ENCODE measurements at places on chromosomes 1 and 21.

DNA sequence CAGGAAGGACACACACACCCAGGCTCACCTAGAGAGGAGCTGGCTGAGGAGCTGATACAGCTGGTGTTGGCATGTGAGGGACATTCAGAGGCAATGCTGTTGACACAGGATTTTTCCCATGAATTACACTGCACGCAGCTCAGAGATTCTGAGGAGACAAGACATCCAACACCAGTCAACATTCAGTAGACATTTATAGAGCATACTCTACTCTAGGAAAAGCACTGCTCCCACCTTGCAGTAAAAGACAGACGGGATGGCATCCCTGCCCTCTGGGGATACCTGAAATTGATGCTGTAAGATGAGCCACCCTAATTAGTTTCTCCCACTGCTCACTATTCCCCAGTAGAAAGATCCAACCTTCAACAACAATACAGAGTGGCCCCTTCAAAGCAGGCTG is 5.1 kb downstream of the LYPD8 start:
- no peak for DNase-seq

DNA sequence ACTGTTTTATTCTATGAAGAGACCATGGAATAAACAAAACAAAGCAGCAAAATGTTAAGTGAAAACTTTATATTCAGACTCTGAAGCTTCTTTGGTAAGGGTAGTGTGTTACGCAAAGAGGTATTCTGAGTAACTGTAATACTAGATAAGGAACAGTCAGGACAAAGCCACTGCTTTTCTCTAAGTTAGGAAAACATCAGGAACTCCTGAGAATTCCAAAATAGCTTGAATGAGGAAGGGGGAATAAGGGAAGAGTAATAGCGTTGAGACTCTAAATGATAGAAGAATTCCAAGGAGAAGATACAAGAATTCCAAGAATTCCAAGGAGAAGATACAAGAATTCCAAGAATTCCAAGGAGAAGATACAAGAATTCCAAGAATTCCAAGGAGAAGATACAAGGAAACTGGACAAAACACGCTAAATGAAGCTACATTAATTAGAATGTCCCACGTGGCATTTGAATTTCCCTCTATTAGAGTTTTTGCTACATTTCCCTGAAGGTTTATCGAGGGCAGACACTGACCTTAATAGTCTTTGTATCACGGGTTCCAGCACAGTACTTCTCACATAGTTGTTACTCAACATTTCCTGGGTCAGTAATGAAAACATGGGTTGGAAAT is 71.5 kb downstream of the SMYD3 start:
- no peak for DNase-seq

- no peak for DNase-seq
Observed at GRCh38 chr1:21257431-21258135, 32.7 kb downstream of the ECE1 start.

- DNase-seq: peak; percentile 76
Observed at GRCh38 chr1:159266832-159267231, 35.3 kb upstream of the FCER1A start.

DNA sequence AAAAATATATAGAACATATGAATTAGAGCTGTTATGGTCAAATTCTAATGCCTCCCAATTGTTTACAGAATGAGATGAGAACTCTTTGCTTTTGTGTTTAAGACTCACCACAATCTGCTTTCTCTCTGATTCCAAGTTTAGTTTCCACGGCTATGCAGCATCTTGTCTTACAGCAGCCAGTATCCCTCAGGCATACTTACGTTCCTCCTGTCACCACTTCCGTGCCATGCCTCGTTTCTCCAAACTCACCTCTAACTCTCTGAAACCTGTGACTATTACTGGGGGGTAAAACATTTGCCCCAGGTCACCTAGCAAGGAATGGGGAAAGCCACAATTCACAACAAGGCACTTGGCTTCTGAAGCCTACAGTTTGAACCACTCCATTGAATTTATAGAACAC is 192.8 kb upstream of the NRIP1 start:
- no peak for DNase-seq

DNA sequence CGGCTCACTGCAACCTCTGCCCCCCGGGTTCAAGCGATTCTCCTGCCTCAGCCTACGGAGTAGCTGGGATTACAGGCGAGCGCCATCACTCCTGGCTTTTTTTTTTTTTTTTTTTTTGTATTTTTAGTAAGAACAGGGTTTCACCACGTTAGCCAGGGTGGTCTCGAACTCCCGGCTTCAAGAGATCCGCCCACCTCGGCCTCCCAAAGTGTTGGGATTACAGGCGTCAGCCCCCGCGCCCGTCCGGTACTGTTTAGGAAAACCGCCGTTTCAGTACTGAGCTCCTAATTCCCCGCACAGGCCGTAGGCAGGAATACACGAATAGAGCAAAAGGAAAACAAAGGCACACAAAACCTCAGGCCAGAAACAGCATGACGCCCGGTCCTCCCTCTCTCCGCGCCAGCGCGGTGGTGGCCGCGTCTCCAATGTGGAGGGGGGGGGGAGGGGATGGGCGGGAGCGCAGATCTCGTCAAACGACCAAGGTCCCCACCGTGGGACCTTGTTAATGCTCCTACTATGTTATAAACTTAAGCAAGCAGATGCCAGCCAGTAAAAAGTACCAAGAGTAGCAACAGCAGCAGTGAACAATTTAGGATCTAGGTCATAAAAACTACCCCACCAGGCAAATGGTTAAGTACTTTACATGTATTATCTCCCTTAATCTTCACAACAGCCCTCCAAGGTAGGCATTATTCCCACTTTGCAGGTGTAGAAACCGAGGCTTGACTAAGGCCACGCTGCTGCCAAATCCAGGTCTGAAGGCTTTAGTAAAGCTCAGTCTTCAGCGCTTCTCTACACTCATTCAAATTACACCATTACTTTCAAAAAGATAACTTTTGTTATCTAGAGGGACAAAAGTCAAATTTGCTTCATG is 648 bp upstream of the ADAR start:
- DNase-seq: peak; percentile 65

GRCh38 chr21:40829308-40829707 is 17.6 kb downstream of the DSCAM start:
- no peak for DNase-seq

DNA sequence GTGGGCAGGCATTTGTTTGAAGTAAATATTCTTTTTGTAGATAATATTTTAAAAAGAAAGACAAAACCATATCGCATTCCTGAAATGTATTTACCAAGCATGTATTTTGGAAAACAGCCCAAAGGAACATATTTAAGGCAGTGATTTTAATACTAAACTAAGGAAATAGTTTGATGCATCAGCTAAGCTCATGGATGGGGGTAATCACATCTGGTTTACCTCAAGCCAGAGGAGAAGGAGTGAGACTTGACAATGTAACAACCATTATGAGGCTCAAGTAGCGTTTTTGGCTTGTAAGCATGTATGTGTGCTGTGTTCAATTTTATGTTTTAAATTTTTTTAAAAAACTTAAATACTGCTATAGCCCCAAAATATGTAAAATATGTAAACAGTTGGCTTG is 390.5 kb downstream of the DISC1 start:
- DNase-seq: no peak

DNA sequence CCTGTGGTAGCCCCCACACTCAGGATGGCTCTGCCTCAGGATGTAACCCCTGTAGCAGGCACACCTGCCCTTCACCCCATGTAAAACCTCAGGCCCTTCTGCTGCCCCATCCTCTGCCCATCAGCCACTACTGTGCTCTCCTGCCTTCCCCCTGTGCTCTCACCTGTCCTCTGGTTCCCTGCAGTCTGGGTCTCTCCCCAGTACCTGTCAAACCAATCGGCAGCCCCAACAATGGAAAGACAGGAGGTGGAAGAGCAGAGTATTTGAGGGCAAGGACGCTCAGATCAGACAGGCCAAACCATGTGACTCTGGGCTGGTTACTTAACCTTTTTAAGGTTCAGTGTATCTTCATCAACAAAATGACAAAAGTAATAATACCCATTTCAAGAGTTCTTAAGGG is 30.9 kb downstream of the SMIM12 start:
- no peak for DNase-seq

- DNase-seq: no peak
Observed at GRCh38 chr1:1127551-1128451, 11.9 kb upstream of the C1orf159 start.

- no peak for DNase-seq
Observed at GRCh38 chr1:84347932-84348555, 46.5 kb downstream of the SAMD13 start.

DNA sequence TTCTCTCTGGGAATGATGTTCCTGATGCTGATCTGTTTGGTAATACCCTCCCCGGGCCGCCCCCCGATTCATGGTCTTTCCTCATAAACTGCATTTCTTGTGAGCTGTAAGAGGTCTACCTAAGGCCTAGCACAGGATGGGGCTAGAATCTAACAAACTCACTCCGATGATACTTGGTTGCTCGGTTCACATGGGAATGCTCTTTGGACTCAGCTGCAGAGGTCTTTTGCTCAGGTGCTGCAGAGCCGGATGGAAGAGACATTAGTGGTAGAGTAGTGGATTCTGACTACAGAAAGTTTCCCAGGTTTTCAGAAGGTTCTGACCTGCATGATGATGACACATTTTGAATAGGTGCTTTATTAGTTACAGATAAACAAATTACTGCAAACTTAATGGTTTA is 8.3 kb upstream of the TMEM269 start:
- DNase-seq: no peak

GRCh38 chr1:151479462-151479861 is 20.2 kb upstream of the POGZ start:
- no peak for DNase-seq

DNA sequence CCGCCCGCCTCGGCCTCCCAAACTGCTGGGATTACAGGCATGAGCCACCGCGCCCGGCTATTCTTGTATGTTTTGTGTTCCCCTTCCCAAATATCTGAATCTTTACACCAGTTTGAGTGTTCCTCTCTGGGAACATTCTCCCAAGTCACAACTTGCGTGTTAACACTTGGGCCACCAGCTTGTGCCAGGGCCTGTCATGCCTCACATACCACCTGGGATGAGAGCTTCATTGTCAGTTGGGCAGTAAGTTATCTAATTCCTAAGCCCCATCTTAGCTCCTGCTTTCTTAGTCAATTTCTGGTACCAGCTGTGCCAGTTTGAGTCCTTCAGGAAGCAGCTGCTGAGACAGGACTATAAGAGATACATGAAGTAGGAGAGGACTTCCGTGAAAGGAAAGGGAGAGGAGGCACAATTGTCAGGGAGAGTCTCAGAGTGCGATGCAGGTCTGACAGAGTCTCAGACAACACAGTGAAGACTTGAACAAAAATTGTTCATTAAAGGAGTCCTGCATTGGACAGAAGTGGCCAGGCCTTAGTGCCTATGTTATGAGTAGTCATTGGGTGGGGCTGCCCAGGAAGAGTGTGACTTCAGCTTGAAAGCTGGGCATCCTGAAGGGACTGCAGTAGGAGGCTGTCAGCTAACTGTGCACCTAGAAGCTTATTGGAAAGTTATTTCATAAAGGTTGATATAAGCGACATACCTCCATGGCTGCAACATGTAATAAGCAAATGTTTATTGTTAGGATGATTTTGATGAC is 17.3 kb downstream of the ZFYVE9 start:
- no peak for DNase-seq

GRCh38 chr1:109770331-109771095 is 6.8 kb upstream of the EPS8L3 start:
- no peak for DNase-seq

DNA sequence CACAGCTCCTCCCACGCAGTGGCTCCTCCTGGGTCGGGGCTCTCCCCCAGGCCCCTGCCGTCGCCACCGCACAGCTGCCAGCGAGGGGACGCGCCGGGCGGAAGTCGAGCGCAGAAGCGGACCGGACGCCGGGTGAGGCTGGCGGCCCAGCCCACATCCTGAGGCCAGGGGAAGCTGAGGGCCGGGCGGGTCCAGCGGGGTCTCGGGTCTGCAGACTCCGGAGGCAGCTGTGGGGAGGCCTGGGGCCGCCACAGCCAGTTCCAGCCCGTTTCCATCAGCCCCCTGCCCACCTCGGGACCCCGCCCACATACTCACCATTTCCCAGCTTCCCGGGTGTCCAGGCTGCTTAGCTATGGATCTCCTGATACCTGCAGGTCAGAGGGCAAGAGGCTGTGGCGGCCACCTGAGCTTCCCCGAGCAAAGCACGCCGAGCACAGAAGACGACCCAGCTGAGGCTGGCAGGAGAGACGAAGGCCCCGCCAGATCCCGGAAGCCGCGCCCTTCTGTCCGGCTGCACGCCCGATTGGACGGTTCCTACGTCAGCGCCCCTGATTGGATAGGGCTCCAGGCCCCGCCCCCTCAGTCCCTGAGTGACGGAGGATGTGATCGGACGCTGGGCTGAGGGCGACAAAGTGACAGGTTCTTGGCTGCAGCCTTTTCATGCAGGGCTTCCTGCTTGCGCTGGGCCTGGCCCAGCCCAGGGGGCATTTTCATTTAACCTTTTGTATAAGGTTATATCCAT is 38.7 kb upstream of the ZNF124 start:
- DNase-seq: peak; percentile 97

DNA sequence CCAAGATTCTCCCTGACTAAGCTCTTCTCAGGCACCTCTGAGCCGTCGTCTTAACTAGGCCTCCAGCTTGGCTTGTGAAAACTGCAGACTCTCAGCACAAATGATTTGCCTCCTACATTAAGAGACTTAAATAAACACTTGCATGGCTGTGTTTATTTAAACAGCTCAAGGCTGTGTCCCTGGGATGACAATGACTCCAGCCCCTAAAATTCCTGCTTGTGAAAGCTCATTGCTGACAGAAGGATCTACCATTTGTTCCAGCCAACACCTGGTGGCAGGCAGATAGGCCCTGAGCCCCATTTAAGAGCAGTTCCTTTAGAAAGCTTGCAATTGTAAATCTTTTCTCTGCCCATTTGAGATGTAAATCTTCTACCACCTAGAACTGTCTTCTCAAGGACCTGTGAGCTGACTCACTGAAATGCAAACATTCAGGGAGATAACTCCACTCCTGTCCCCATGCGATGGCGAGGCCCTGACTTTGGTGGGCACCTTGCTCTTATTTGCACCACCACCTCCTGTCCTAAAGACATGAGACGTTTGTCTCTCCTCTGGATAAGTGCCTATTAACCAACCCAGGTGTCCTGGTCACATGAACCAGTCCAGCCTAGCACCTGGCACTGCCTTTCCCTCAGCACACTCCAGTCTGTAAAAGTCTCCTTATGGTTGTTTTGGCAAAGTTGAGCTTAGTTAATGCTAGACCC is 15.1 kb upstream of the PCP4 start:
- no peak for DNase-seq

GRCh38 chr1:16924919-16925477 is 3.3 kb downstream of the CROCC start:
- no peak for DNase-seq

GRCh38 chr21:28253338-28253737 is 739.3 kb downstream of the LTN1 start:
- no peak for DNase-seq

GRCh38 chr21:45788198-45788597 is 144.7 kb downstream of the PCBP3 start:
- DNase-seq: no peak

- DNase-seq: no peak
Observed at GRCh38 chr1:46133781-46134350, 1.4 kb upstream of the PIK3R3 start.

GRCh38 chr1:236800002-236800620 is 5.0 kb downstream of the MTR start:
- DNase-seq: peak; percentile 5

GRCh38 chr1:35615440-35615839 is 25.9 kb downstream of the PSMB2 start:
- no peak for DNase-seq

Data from erythroblast (primary cell).